ENCODE measurements at places on chromosomes 6 and 20.

DNA sequence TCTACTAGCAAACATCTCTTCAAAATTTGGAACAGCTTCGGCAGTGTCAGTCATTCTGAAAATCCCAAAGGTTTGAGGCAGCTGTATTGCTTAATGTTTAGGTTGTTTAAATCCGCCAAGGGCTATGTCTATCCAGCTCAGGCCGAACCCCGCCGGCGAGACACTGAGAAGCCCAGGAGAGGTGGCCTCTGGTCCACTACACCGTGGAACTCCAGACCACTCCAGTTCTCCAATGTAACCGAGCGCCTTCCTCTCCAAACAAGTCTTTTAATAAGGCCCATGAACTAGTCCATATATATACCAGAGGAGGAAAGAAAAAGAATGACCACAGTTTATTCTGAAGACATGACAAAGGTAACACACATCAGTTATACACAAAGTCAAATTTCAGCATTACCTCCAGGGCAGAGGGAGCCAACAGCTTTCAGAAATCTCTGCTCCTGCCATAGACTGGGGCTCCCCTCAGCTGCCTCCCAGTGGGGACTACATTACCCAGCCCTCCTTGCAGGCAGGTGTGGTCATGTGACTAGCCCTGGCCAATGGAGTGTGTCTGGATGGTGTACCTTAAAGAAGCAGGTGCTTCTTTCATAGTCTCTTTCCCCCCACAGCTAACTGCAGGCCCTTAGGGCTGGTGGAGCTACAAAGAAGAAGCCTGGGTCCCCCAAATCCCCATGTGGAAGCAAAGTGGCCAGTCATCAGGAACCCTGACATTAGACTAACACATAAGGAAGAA, at the start of gene RAMACL:
TSS of gene RAMACL (minus strand) at position 255 of the 733 bp plus-strand sequence. CDS start at position 54, 201 bp downstream.
- DNase-seq = peak; percentile 7

- DNase-seq = no peak
These were observed 356.6 kb upstream of the SULF2 start for GRCh38 chr20:48141660-48142515.

DNA sequence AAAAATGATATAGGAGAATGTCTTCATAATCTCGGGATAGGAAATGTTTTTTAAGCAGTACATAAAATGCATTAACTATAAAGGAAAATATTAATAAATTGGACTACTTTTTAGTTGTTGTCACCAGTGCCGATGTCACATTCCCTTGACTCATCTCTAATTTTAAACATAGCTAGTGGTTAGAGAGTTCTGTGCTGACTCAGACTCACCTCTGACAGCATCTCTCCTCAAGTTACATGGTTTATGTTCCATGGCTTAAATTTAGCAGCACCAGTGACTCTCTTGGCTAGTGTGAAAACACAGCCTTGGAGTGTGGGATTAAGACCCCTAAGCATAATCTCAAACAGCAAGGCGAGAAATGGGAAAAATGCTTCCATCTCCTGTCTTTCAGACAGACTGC, 311.8 kb upstream of the MMS22L start:
- no peak for DNase-seq

DNA sequence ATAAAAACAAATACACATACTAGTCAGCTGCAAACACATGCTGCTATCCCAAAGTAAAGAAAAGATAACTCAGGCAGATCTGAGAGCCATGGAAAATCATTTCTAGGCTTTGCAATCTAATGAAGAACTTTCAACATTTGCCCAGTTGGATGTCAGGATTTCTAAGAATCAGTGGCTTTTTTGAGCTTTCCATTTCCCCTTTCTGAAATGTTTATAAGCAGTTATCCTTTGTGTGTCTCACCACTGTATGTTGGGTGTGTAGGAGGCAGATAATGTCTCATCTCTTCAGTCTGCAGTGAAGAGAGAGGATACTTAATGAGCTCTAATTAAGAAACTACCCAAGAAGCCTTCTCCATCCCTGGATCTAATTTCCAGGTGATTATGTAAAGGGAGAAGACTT, 43.6 kb downstream of the RGS17 start:
- DNase-seq = no peak

GRCh38 chr6:149905371-149905910, 7.5 kb upstream of the RAET1E start:
- DNase-seq = no peak

DNA sequence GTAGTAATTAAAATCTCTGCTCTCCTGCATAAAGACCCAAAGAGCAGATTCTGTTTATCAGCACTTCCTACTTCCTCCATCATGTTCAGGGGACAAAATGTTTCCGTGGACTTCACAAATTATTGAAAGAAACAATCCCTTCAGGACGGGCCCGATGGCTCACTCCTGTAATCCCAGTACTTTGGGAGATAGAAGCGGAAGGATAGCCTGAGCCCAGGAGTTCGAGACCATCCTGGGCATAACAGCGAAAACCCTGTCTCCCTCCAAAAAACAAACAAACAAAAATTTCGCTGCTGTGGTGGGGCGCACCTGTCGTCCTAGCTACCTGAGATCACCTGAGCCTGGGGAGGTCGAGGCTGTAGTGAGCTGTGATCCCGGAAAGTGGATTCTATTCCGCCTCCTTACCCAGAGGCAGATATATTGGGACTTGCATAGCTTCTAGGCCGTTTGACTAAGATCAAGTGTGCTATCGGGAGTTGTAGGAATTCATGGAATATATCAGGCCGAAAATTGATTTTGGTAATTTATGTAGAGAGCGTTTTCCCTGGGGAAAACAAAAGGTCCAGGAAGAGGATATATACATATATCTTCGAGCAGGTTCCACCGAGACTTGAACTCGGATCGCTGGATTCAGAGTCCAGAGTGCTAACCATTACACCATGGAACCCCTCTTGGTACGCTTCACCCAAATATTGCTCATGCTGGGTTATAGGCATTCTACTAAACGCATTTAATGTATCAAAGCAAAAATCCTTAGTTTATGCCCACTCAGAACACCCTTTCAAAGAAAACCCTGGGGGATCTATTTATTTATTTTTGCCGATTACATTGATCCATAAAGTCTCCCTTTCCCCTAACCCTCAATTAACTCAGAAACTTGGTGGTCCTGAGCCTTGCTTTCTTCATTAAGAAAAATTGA, 74.5 kb upstream of the ZNF184 start:
- DNase-seq = no peak

Measured in stimulated activated CD4-positive, alpha-beta T cell treated with anti-CD3 and anti-CD28 coated beads, TNF-alpha, amount 100 ng/mL, for 24 hours (primary cell).